BE2C (cell line): ENCODE measurements at places on chromosomes 11 and 22.

GRCh38 chr11:61700212-61700611 is 20.0 kb downstream of the DAGLA start:
- DNase-seq: no peak

DNA sequence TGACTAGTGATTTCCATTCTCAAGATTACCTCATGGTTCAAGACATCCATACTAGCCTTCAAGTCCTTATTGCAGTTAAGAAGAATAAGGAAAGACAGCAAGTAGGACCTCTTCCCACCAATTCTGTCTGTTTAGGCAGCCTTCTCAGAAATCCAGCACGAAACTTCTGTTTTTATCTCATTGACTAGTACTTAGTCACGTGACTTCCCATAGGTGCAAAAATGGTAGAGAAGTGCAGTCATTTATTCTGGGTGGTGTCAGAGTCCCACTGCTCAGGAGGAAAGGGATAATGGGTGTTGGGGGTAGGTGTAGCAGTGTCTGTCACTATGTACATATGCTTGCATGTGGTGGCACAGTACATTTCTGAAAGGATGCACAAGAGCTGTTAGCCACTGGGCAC is 57.7 kb upstream of the SORL1-AS1 start:
- DNase-seq: no peak

GRCh38 chr11:118437208-118438125 is 1.2 kb downstream of the KMT2A start:
- DNase-seq: peak; percentile 58

GRCh38 chr11:70739091-70739490 is 340.8 kb downstream of the CTTN start:
- no peak for DNase-seq

GRCh38 chr11:124861670-124862069 is 3.6 kb upstream of the ROBO3 start:
- no peak for DNase-seq

DNA sequence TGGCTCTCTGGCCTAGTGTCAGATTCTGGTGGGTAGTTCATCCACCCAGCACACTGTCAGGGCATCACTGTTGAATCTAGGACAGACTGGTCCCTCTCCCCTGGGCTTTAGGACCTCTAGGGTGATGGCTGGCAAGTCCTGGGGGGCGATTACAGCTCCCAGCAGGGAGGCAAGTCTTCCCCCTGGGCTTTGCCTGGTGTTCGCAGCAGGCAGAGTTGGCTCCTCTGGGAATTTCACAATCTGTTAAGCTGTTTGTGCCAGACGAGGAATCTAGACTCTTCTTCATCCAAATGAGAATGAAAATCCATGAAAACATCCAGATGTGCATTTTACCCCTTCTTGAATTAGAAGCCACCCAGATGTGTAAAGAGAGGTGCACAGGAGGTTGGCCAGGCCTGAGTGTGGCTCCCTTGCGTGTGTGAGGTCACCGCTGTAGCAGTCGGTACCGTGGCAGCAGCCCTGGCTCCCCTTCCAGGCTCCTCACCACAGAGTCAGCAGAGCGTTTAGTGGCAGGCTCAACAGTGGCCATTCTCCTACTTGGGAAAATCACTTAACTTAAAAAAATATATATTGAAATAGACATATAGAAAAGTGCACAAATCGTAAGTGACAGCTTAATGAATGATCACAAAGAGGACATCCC is 99.9 kb upstream of the TBCEL start:
- no peak for DNase-seq

GRCh38 chr22:19446603-19447329 is 745 bp downstream of the C22orf39 start:
- DNase-seq: no peak

GRCh38 chr11:35313760-35314153 is 105.6 kb downstream of the SLC1A2 start:
- DNase-seq: no peak

- DNase-seq: no peak
These were observed 63.7 kb downstream of the MAML2 start for GRCh38 chr11:96279018-96279895.

- DNase-seq: no peak
These were observed 30.5 kb downstream of the RRM1 start for GRCh38 chr11:4125141-4125540.

DNA sequence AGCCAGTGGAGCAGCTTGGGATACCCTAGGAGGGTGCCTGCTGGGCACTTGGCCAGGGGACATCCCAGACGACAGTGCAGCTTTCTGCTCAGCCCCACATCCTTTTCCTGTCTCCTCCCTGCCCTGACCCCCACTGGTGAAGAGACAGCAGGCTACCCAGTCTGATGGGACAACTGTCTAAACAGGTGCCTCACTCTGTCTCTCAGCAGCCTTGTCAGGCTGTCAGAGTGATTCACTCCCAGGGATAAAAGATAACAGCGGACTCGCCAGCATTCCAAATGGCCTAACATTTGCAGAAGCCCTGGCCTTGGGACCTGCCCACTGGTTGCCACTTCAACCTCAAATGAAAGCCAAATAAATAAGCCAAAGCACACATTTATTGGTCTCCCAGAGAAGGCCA is 318.6 kb upstream of the PLET1 start:
- DNase-seq: peak; percentile 41

GRCh38 chr11:60840470-60841430 is 1.2 kb upstream of the CCDC86 start:
- no peak for DNase-seq

DNA sequence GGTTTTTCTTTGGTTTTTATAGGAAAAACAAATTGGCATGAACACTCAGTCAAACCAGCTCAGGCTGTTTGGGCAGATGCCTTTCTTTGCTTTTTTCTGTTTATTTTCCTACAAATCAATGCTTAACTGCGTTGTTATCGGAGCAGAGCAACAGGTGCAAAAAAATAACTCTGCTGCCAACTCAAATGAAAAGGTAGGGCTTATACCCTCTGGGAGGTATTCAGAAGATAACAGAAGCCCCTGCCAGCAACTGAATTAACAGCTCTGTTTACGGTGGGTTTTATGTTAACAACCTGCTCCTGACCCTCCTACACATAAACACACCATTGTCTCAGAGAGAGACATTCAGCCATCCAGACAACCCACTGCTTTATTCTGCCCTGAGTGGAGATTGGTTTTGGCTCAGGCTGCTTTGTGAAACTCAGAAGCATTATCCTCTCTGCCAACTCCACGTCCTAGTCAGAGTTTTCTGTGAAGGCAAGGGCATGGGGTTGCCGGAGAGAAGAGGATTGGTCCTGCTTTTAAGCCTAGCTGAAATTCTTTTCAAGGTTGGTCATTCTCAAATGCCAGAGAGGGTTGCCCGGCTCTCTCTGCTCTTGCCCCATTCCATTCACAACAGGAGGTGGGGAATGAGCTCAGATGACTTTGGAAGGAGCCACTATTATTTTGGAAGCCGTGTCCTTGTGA is 11.4 kb downstream of the EHF start:
- DNase-seq: no peak

- no peak for DNase-seq
These were observed 49.6 kb downstream of the PDE2A start for GRCh38 chr11:72624496-72625201.

DNA sequence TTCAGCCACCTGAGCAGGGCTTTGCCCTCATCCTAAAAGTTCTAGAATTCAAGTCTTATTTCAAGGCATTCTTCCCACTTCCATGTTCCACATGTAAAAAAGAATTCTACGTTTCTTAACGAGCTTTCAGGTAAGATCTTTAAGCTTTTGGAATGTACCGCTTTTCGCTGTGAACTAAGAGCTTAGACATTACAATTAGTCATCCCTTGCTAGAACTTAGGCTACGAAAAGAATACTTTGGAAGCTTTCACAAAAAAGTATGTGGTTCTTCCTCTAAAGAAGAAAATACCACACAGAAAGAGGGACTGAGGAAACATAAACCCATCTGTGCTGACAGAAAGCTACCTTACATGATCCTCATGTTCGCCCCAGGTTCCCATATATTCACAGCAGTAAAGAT is 1.9 kb downstream of the NUMA1 start:
- no peak for DNase-seq

DNA sequence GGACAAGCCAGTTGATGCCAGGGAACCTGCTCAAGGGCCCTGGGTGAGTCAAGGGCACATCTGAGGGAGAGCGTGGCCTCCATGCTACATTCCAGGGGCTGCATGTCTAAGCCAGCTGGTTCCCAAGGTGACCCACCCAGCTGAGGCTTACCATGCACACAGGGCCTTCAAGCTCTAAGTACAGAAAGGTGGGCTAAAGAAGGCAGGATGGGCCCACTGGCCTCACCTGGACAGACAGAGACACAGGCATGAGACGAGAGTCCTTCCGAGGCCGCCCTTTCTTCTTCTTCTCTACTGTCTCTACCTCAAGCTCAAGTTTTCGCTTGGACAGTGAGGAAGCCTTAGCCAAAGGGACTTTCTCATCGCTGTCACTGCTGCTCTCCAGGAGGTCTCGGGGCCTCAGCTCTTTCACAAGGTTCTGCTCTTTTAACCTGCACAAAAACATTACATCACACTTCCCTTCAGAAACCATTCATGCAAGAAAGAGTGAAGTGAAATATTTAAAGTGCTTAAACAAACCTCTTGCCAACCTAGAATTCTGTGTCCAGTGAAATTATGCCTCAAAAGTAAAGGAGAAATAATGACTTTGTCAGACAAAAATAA is 69.9 kb downstream of the HIRA start:
- no peak for DNase-seq

DNA sequence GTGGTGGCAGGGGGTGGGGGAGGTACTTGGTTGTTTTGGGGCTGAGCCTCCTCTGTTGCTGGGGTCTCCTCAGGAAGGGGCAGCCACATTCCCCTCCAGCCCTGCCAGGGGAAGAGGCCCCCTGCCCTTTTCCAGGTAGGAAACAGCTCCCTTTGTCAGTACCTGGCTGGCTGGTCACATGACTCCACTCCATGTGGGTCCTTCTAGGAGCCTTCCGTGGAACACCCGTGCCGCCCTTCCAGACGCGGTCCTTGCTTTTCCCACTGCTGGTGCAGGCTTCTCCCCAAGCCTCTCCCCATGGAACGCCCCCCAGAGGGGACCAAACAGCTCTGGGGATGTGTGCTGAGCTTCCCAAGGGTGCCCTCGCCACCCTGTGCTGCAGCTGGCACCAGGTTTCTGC is 19.9 kb downstream of the IFT27 start:
- DNase-seq: no peak

DNA sequence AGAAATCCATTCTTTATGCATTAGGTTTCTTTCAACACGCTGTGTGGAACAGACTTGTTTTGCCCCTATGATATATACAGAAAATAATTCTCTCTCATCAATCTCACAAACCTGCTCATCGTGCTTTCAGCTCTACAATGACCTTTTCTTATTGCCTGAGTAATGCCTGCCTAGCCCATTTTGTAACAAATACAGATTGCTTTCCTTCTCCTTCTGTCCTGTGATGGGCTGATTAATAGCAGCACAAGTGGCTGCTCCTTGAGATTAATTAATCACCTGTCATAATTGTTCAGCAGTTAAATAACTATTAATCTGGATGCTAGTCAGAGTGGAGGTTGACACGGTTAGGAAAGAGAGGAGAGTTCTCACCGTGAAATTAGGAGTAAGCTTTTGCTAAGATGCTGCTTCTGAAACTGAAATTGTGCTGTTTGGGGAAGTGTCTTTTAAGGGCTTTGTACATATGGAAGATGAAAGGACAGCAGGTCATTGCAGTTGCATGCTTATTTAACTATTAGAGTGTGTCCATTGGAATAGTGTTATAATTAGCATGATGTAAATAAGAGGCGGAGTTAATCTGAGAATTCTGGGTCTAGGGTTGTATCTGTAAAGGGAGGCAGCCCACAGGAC is 1430.5 kb downstream of the FAM181B start:
- DNase-seq: no peak

GRCh38 chr11:64539239-64539638 is 51.8 kb upstream of the SLC22A12 start:
- DNase-seq: no peak

- DNase-seq: no peak
These were observed 93.2 kb downstream of the PDE2A start for GRCh38 chr11:72581067-72581466.

- no peak for DNase-seq
These were observed 23.0 kb downstream of the CDON start for GRCh38 chr11:126039485-126040271.

GRCh38 chr11:100759856-100760255 is 72.8 kb downstream of the ARHGAP42 start:
- peak; percentile 36 for DNase-seq

DNA sequence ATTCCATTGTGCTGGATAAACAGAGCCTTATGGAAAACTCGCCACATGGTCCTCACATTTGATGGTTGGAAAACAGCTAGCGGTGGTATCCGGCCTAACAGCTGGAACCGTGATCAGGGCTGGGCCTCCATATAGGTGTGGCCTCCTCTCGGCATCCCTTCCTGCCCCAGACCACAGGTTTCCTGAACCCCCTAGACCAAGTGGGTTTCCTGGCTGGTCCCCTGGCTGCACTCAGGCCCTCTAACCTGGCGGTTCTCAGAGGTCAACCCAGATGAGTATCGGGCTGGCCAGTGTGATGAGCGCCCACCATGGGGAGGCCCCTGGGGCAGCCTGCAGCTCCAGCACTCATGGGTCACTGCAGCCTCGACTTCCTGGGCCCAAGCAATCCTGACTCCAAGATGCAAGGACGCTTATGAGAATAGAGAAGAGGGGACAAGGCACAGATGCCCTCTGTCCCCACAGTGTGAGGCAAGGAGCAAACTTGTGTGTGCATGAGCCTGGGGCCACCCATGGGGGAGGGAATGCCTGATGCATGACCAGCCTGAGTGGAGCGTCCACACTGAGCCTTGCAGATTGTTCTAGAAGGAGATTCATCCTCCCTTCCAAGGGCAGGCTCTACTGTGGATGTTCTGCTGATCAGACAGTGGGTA is 53.4 kb upstream of the WNT7B start:
- no peak for DNase-seq

- no peak for DNase-seq
These were observed 25.6 kb downstream of the RHOD start for GRCh38 chr11:67082071-67082791.

DNA sequence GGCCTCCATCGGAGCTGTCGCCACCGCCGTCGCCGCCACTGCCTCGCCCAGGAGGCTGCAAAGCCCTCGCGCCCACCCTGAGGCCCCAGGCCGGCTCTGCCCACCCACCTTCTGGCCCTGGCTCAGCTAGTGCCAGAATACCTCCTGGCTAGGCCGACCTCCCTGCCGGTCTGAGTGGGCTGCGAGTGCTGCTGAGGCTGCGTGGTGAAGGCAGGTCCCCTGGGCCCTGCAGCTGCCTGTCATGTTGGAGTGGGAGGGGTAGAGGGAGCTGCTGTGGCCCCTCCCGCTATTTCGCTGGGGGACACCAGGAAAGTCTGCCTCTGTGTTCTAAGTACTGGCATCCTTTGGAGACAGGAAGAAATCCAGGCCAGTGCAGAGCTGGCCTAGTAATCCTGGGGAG is 34.2 kb downstream of the LRRC10B start:
- DNase-seq: peak; percentile 39

DNA sequence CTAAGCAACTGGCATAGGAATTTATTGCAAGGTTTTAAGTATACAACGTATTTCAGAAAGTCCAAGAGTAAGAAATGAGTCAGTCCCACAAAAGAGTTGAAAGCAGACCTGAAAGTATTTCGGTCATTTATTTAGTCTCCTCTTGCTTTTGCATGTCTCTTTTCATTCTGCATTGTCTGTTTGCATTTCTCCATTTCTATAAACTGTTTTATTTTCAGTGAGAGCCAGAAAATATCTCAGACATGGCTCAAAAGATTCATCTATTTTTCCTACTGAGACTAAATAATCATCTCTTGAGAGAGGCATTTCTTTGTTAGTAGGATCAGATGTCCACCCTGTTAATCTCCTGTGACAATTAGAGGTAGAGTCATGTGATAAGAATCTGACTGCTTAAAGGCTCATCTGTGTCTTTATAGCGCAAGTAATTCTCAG is 219.1 kb upstream of the CCDC179 start:
- no peak for DNase-seq
